ENCODE measurements at places on chromosomes 5 and 9.

GRCh38 chr5:14185326-14186058, 42.4 kb downstream of the TRIO start:
- no peak for DNase-seq

GRCh38 chr5:112640546-112640945, 97.1 kb upstream of the APC start:
- DNase-seq: no peak

GRCh38 chr9:100577776-100578448, at the start of gene CAVIN4:
CAVIN4 (plus strand) TSS chr9:100578079; CDS start chr9:100578144, 65 bp downstream.
- DNase-seq: no peak

DNA sequence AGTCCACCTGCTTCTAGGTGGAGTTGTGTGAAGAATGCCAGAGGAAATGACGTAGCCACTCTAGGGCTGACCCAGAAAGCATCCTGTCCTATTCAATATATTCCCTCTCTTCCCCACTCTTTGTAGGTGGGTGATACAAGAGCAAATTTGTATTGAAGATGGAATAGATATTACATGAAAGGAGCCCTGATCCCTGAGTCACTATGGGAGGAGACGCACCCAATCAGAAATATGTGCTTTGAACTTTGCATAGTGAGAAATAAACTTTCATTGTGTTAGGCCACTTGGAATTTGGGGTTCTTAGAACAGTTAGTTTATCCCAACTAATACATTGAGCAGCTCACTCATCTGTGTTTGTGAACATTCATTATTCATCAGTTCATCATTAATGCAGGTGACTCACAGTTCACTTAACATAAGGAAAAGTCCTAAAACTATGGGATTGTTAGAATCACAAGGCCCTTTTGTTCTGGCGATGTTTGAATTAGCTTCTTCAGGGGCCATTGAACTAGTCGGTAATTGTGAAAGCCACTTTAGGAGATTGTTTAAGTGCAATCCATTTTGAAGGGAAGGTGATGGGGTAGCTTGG, 26.9 kb upstream of the NTRK2 start:
- no peak for DNase-seq

DNA sequence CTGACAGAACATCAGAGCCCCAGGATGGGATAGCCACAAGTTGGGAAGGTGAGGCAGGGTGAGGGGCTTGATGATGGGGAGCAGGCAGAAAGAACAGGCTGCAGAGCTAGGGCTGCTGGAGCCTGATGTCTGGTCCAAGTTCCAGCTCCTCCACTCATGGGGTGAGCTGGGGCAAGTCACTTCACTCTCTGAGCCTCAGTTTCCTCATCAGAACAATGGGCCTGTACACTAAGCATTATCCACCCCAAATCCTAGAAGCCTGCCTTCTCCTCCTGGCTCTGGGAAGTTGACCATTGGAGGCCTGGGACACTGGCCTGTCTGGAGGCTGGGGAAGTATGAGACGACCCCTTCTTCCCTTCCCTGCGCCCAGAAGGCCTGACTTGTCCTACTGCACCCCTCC, 51.8 kb upstream of the PSD2 start:
- DNase-seq: no peak

DNA sequence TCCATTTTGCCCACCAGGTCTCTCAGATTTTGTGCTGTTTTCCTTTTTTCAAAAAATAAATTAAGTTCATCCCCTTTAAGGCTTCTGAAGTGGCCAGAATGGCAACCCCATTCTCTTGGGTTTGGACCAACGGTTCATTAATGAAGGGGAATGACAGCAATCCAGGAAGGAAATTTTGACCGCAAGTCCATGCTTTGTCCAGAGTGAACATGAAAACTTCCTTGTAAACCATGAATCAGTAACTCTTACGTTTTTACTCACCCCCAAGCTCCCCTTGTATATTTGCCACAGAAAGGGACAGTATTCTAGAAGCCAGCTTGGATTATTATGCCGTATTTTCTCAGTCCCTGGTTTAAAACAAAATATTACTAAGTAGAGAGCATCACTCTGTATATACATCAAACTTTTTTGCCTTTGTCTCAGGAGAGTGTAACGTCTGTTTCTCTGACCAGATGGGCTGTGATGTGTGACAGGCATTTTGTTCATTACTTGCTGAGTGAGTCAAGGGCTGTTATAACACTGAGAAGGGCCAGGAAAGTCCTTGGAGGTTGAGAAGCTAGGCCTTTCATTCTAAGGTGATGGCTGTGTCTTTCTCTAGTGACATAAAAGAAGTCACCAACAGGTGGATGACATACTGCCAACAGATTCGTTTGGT, 148.2 kb downstream of the SMARCA2 start:
- no peak for DNase-seq

DNA sequence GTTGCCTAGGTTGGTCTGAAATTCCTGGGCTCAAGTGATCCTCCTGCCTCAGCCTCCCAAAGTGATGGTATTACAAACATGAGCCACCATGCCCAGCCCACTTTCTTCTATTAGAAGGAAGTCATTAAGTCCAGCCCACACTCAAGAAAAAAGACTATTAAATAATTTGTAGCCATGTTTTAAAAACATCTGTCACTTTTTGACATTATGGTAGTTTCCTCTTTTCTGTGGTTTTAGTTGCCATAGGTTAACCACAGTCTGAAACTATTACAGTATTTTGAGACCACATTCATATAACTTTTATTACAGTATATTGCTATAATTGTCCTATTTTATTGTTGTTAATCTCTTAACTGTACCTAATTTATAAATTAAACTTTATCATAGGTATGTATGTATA, 31.9 kb upstream of the C5orf24 start:
- no peak for DNase-seq
